Naive thymus-derived CD4-positive, alpha-beta T cell (primary cell): ENCODE measurements at places on chromosomes 2 and 18. TPM values are rescaled to one million over a fixed set of nuclear protein-coding genes. Genes with fewer than 3 reads are reported as not detected.

Gene TRABD2A
- 189 TPM for total RNA-seq

Gene SMC6
- 35.6 and 38.1 TPM in 2 replicates for total RNA-seq

Gene PRSS56
- not detected for total RNA-seq

Gene C1QL2
- total RNA-seq, result not detected

Gene PROKR1
- total RNA-seq, result not detected

Gene TMEM178A
- total RNA-seq, result 0.43 TPM

Gene STPG4
- total RNA-seq, result not detected

Gene ZBTB7C
- not detected for total RNA-seq

Gene PNPT1
- total RNA-seq, result 18.5 TPM

Gene SNED1
- 120 TPM for total RNA-seq

Gene KLF7
- total RNA-seq, result 79.4 TPM

Gene APOB
- not detected for total RNA-seq
